Fibroblast of upper back skin (primary cell): ENCODE measurements at places on chromosomes 1 and 21.

DNA sequence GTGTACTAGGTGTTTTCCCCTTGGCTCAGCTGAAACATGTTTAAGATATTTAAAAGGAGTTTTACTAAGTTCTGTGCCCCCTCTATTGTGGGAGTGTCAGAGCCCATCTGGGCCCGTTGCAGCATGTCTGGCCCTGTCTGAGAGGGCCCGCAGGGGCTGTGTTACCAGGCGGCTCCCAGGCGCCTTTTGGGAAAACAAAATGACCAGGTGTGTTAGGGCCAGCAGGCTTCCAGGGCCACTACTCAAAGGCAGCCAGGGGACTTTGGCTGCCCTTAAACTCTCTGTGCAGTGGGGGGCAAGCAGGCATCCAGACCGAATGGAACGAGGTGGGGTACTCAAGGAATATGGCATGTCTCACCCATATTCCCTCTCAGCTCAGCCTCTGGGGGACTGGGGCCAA, 111.7 kb downstream of the KCNN3 start:
- DNase-seq, result no peak

- peak; percentile 3 for DNase-seq
Measured at GRCh38 chr1:207603777-207604176, 41.2 kb upstream of the CR1L start.

DNA sequence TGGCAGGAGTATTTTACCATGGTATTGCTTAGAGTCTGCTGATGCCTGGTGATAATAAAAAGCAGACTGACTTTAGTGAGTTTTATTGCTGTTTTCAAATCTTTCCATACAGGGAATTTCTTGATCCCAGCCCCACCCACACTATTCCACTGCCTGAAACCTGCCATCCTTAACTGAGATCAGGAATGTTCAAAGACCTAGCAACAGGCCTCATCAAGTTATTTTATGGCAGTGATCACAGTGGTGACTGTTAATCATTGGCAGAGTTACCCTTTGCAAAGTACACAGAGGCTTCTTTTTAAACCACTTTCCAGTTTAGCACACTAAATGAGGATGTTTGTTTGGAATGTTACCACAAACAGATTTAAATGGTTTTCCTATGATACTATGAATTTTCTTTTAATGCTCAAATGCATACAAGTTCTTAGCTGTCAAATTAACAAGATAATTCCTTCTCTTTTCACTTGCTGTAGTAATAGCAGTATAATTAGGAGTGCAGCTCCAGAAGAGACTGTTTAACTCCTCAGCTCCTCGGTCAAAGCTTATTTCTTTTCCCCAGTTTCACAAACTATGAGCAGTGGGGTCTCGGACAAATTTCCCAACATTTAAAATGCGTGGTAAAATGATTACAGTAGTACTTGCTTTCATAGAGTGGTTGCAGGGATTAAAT, 69.9 kb upstream of the USP25 start:
- DNase-seq, result no peak

DNA sequence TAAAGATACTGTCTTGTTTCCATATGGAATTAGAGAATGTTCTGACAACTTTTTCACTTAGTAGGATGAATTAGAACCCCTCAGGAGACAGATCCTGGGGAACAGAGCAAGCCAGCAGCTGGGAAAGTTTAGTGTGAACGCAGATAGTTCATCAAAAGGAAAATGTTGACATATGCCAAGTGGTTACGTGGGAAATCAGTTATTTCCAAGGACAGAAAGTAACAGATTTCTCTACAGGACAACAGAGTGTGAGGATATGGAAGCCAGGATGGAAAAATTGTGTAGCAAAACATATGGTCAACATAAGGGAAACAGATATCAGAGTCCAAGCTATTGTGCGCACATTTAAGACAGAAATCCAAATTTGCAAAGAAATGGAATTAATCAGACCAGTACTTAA, 419.5 kb downstream of the LRRIQ3 start:
- no peak for DNase-seq

DNA sequence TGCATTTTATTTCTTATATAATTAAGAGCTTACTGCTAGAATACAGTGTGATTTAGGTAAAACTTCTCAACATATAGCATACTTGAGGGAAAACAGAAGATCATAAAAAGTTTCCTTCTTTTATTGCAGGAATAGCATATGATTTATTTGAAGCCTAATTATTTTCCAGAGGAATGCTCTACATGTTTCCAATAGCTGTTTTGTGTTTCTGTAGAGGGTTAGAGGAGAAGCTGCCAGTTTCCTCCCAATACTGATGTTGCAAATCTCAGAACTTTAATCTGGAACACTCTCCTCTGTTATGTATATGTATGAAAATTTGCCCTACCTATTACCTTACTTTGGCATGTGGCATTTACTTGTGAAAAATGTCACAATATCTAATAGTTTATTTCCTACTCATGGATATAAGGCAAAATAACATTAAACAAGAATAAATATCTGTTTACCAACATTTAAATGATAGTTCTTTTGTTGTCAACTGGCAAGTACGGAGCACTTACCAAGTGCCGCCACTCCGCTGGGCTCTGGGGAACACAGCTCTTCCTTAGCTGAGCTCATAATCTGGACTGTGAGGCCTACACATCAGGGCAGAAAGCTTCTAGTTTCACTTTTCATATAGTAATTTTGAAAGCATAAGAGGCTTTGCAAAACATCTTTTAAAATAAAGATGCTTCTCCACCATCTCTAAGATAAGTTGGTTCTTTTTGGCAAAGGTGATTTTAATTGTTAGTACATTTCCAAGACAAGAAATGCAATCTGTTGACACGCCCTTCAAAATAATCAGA, 239.8 kb upstream of the C1orf105 start:
- DNase-seq, result peak; percentile 56

GRCh38 chr21:32834211-32834915, 62.8 kb upstream of the PAXBP1 start:
- DNase-seq, result no peak

- DNase-seq, result no peak
Measured at GRCh38 chr1:24364605-24364974, 45.4 kb downstream of the GRHL3 start.

GRCh38 chr1:175134500-175134899, 58.1 kb downstream of the KIAA0040 start:
- DNase-seq, result no peak

GRCh38 chr1:239816081-239816782, 275.5 kb upstream of the FMN2 start:
- DNase-seq, result peak; percentile 87

DNA sequence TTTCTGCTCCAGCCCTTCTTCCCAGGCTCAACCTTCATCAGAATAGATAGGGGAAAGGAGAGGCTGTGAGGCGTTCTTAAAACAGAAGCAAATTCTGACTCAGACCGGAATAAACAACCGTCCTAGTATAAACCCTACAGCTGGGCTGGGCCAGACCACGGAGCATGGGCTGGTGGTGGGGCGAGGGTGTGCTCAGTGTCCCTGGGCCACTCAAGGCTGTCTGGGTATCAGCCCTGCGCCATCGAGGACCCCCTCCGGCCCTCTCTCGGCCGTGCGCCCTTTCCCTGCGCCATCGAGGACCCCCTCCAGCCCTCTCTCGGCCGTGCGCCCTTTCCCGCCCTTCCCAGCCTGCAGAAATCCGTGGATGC, 36.0 kb downstream of the CAPN2 start:
- peak; percentile 27 for DNase-seq
